ENCODE measurements at places on chromosomes 5 and 9. TPM values are rescaled to one million over a fixed set of nuclear protein-coding genes. Genes with fewer than 3 reads are reported as not detected.

DNA sequence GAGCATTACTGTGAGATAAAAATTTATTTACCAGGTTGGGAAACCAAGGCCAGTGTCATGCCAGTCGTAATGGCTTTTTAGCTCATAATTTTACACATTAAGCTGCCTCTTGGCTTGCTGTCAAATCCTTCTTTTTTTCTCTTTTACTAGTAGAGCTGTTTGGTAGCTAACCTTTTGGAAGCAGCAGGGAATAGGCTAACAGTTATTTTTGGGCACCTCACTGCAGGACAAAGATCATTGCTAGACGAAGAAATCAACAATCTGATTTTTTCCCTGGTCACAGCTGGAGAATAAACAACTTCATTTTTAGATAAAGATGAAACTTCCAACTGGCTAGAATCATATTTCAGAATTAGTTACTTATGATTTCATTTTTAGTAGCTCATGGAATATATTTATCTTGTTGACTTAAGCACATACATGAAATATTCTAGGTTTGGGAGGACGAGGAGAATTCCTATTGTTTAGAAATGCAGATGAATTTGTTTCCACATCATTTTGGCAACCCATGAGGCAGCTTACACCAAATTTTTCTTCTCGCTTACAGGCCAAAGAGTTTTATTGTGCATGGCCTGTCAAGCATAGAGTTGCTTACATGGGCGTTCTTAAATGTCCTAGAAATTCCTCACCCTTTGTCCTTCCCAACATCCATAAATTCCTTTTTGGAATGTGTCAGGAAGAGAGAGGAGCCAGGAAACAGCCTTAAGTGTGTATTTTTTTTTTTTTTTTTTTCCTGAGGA is 19.6 kb downstream of the TNC start:
- no peak for DNase-seq

GRCh38 chr9:89532478-89532877 is 34.6 kb upstream of the SEMA4D start:
- no peak for DNase-seq

- DNase-seq, result no peak
Observed at GRCh38 chr5:146680846-146681584, 165.0 kb upstream of the GPR151 start.

Gene PCDHB2
- 3.0 TPM for total RNA-seq

GRCh38 chr9:35691334-35691650 is 1.6 kb upstream of the TPM2 start:
- no peak for DNase-seq

DNA sequence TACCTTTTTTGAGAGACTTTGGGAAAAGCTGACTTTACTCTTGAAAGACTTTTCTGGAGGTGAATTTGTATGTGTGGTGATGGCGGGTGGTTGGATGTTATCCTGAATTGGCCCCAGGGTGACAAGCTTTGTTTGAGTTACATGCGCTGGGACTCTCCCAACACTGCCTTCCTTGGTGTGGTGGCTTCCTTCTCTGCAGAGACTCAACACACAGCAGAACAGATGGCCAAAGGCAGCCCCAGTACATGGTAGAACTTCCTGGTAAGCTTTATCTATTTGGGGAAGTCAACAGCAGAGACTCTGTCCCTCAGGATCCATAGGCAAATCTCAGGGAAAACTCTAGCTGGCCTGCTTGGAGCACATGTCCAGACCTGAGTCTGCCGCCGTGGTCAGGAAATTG is 18.1 kb downstream of the C1QTNF2 start:
- no peak for DNase-seq

Gene TAF1L
- total RNA-seq, result not detected

- no peak for DNase-seq
Observed at GRCh38 chr9:36865731-36866635, 168.1 kb downstream of the PAX5 start.

Gene ESM1
- not detected for total RNA-seq

Gene TSSK1B
- total RNA-seq, result not detected

Gene CCL27
- not detected for total RNA-seq

DNA sequence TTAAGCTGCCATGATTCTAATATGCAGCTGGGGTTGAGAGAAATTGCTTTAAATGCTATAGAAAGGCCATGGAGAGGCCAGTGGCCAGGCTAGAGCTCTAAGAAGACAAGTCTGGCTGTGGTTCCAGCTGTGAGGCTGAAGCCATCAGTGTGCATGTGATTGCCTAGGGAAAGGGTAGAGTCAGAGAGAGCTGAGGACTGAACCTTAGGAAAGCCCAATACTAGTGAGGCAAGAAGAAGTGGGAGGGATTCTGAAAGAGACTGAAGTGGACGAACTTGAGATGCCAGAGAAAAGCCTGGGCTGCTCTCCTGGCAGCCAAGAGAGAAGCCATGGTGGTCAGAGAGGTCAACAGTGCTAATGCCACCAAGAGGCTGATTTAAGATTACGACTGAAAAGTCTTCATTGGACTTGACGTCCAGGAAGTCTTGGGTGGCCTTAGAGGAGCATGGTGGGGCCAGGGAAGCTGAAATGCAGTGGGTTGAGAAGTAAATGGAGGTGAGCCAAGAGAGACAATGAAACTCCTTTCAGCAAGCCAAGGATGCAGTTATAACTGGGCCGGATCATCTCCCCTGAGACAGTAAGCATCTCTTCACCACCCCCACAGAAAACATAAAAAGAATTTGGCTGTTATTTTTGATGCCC is 133.2 kb downstream of the TMEM174 start:
- no peak for DNase-seq

GRCh38 chr5:8093669-8094068 is 224.7 kb downstream of the MTRR start:
- DNase-seq, result peak; percentile 90

GRCh38 chr5:135669416-135669815 is 90.6 kb upstream of the CXCL14 start:
- DNase-seq, result peak; percentile 57

Gene IL17B
- total RNA-seq, result 10.1 TPM

Gene SH3RF2
- total RNA-seq, result 1.7 TPM

Gene MEF2C
- total RNA-seq, result 32.3 TPM

GRCh38 chr9:69071059-69071458 is 35.5 kb downstream of the FXN start:
- DNase-seq, result no peak

GRCh38 chr9:95764533-95765319 is 110.8 kb upstream of the ERCC6L2 start:
- DNase-seq, result no peak

GRCh38 chr5:39561421-39561820 is 136.6 kb upstream of the DAB2 start:
- DNase-seq, result no peak

Gene N4BP3
- total RNA-seq, result 4.3 TPM

DNA sequence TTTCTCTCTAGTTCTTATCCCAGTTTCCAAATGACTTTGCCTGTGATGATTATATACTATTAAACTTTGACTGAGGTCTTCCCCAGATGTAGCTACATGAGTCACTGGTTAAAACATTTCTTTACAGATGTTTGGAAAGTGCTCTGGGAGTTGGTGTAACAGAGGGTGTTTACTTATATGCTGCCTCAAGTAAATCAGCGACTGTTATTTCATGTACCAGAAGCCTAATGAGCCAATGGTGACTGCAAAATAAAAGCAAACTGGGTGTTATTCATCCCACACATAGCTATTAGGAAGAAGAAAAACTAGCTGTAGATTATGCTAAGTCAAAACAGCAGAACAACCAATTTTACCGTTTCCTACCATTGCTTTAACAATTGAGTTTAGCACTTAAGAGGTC is 929.7 kb upstream of the SEMA6A start:
- DNase-seq, result no peak

DNA sequence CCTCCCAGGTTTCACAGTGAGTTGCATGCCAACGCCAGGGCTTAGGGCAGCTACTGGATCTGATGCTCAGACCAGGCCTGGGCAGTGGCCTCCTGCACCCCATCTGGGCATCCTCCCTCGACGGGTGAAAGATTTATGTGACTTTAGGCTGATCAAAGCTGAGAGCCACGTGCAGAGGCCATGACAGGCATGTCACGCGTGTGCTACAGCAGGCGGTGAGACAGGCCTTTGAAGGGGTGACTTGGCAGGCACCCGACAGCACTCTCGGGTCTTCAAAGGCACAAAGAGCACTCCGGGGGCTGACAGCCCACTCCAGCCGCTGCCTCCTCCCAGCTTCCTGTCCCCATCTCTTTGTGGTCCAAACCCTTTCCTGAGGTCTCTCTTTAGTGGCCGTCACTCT is 66.2 kb downstream of the NTNG2 start:
- DNase-seq, result no peak

Gene SMIM33
- total RNA-seq, result not detected

DNA sequence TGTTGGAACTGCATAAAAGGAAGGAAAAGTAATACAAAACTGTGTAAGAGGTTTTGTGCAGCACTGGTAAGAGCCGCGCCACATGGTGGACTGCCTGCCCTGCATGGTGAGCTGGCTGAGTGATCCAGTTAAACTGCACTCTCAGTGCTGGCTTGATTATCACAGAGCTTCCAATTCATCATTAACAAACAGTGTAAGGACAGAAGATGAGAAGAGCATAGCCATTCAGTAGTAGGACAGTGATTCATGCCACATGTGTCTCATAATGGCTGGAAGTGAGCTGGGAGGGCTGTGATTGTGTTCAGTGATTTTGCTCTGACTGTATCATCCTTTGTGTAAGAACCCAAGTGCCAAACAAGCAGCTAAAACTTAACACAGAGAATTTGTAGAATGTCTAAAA is 14.1 kb downstream of the ASPN start:
- DNase-seq, result no peak

DNA sequence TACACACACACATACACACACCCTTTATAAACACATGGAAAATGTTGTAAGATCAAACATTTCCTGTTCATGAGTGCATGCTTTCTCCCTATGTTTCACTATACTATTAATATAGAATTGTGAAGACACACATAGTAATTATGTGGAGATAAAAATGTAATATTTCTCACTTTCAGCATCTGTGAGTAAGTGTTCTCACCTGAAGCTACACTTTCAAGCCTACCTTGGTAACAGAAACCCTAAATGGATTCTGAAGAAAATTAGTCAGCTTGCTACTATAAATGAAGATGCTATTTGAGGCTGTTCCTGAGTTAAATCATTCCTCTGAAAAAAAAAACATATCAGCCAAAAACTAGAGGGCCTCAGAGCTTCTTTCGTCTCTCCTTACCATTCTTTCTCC is 81.1 kb upstream of the GNA14 start:
- DNase-seq, result no peak

Gene JAKMIP2
- total RNA-seq, result 1.7 TPM

- no peak for DNase-seq
Observed at GRCh38 chr5:172830876-172831662, 3.0 kb upstream of the ERGIC1 start.

- DNase-seq, result no peak
Observed at GRCh38 chr5:125823572-125823971, 599.6 kb upstream of the GRAMD2B start.

- DNase-seq, result no peak
Observed at GRCh38 chr5:121688781-121689180, 162.9 kb upstream of the FTMT start.

Gene SELENOP
- total RNA-seq, result 160 TPM

GRCh38 chr5:66498791-66499207 is 97.4 kb upstream of the MAST4 start:
- DNase-seq, result no peak

DNA sequence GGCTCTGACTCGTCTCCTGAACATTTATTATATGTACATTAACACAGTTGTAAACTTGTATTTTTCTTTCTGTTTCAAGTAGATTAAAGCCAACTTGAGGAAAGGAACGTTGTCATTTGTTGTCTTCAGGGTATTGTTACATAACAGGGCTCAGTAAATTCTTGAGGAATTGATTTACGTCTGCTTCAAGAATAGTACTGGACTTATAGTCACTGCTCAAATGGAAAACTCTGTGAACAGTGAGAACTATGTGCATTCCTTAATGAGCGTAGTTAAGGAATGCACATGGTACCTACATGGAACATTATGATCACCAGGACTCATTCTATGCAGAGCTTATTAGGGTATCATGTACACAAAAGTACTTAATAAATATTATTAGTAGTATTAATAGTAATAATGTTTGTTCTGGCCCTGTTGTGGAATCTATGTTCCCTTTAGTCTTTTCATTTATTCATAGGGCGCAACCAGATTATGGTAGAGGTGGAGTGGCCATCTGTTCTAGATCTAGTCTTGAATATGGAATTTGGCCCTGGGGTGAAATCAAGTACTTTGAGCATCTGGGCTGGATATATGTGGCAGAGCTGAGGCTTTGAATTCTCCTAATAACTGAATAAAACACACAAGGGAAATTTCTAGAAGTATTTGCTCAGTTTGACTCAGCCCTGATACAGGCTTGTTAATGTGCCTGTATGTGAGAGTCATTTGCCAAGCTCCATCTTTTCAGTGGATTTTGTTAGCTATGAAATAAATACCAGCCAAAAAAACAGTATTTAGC is 108.6 kb upstream of the SH3GL2 start:
- DNase-seq, result no peak

Gene IL4
- not detected for total RNA-seq

GRCh38 chr9:35306283-35306682 is 144.5 kb downstream of the UNC13B start:
- no peak for DNase-seq

DNA sequence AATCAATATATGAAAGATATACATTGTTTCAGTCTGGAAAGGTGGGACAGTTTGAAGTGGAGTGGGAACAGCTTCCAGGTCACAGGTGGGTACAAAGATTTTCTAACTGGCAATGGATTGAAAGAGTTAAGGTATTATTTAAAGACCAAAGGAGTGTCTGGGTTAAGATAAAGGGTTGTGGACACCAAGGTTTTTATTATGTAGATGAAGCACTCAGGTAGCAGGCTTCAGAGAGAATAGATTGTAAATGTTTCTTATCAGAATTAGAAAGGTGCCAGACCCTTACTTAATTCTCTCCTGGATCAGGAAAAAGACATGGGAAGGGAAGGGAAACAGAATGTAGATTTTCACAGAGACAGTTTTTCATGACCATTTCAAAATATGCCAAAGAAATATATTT is 1174.8 kb downstream of the MAT2B start:
- DNase-seq, result no peak

GRCh38 chr5:80466669-80467485 is 21.0 kb upstream of the FAM151B start:
- no peak for DNase-seq

DNA sequence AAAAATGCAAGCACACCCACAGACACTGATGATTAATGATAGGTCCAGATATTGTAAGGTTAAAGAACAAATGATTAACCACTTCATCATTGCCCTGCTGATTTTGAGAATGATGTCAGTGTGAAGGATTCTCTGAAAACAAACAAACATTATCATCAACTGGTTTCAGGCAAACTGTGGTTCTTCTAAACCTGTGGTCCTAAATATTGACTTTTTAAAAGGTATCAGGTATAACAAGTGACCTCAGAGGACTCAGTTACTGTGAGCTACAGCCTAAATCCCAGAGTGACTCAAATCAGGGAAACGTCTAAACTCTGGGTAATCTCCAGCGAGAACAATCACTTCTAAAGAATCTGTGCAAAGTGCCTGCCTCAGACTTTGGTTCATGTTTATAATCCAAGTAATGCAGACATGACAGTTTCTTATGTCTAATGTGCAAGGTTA is 172.3 kb upstream of the CDH6 start:
- DNase-seq, result no peak

- peak; percentile 42 for DNase-seq
Observed at GRCh38 chr9:114006931-114007691, 71.0 kb downstream of the AMBP start.

All from esophagus muscularis mucosa (tissue), 4 donors.